NCI-H187 treated with DMSO at 0.1 percent for 48 hours (cell line): ENCODE measurements at places on chromosomes 16 and 17.

GRCh38 chr17:51422634-51423033 lies 162.3 kb downstream of the UTP18 start:
- no peak for DNase-seq

DNA sequence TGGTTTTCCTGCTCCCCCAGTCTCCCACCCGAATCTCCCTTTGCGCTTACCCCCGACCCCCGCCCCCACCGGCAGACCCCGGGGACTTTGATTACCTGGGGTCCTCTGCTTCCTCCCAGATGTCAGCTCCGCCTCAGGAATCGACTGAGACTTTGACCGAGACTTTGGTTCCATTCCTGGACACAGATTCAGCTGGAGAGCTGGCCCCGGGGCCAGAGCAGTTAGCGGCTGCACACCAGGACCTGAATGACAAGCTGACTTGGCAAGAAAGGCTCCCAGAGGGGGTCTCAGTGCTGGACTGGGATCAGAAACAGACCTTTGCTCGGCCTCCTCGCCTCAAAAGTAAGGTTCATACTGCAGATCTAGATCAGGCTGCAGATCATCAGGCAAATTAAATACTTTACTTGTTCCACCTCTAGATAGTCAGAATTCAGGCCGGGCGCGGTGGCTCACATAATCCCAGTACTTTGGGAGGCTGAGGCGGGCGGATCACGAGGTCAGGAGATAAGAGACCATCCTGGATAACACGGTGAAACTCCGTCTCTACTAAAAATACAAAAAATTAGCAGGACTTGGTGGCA lies 60.3 kb upstream of the FBXO47 start:
- no peak for DNase-seq

DNA sequence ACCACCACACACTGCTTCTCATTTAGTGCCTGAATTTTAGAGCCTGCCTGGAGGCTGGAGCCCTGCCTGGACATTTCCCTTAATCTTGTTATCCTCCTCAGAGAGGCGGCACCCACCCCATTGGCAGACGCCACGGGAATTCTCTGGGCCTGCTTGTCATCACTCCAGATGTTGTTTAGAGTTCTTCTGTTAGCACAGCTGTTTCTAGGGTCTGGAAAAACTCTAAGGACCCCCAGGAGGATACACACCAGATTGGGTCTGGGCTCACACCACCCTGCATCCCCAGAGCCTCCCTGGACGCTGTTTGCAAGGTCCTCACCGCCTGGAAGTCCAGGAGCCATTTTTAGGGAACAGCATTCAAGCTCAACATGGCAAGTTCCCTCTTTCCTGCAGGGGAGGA lies 565 bp upstream of the XAF1 start:
- DNase-seq = no peak

DNA sequence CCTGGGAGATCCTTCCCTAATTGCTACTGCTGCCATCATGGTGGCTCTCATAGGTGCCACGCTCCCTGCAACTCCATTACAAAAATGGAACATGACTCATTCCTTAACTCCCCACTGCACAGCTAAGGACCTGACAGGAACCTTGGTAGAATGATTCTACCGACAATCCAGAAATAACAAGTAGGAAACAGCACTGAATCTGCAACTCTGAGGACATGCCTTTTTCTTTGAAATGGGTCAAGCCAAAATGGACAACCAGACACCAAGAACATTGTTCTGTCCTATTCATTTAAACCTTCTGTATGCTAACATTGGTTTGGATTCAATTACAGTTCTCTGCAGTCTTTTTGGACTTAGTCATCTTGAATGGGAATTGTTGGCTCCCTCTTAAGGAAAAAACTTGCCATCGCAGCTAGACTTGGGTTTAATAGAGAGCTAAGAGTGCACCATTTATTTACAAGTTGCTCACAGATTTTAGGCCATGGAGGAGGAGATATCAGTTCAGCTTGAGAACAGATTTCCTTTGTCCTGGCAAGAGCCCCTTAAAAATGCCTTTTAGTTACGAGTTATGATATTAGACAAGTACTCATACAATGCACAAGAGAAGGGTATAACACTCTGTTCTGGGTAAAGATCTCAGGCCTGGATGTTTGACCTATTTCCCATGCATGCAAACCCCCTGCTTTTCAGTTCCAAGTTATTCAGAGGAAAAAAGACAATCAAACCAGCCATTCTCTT lies 20.9 kb upstream of the NSRP1 start:
- DNase-seq = no peak
